ENCODE measurements at places on chromosomes 3 and 15. TPM values are rescaled to one million over a fixed set of nuclear protein-coding genes. Genes with fewer than 3 reads are reported as not detected.

DNA sequence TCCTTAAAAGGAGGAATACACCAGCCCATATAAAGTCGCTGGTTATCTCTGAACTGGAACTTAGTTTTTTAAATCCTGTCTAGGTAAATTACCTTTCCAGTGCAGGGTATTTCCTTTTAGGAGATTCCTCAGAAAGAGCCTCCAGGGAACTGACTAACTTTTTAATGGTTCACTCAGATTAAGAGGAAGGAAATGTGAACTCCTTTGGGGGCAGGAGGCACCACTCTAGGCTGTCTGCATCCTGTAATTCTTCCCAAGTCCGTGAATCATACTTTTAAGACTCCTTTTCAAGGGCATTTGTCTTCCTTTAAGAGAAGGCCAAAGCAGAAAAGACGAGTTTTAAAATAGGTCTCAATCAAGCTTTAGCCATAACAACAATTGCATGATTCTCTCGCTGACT, 871.2 kb upstream of the NR2F2 start:
- no peak for DNase-seq

- no peak for DNase-seq
These were observed 39.3 kb upstream of the SLC22A13 start for GRCh38 chr3:38226273-38226672.

MUSTN1 gene
- total RNA-seq: 3.3 TPM

PLA2G4F gene
- 10.9 TPM for total RNA-seq
